ENCODE measurements at places on chromosomes 6 and 20.

GRCh38 chr20:50237349-50237748 lies 46.7 kb downstream of the CEBPB start:
- DNase-seq: no peak

GRCh38 chr20:53212018-53212417 lies 239.9 kb downstream of the TSHZ2 start:
- no peak for DNase-seq

DNA sequence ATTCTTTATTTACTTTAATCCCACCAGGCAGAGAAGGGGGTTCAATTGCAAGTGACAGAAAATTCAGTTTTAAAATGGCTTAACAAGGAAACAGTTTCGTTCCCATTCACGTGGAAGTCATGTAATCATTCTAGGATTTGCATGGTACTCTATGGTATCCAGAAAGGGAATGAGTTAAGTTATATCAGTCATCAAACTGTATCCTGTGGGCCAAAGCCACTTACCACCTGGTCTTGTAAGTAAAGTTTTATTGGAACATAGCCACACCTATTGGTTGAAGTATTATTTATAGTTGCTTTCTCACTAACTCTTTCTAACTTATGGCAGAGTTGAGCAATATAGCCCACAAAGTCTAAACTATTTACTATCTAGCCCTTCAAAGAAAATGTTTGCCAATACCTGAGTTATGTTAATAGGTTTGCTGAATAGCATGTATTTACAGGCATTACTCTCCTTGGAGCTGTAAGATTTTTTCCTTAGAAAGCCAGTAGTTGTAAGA lies 10.2 kb upstream of the MMS22L start:
- no peak for DNase-seq

DNA sequence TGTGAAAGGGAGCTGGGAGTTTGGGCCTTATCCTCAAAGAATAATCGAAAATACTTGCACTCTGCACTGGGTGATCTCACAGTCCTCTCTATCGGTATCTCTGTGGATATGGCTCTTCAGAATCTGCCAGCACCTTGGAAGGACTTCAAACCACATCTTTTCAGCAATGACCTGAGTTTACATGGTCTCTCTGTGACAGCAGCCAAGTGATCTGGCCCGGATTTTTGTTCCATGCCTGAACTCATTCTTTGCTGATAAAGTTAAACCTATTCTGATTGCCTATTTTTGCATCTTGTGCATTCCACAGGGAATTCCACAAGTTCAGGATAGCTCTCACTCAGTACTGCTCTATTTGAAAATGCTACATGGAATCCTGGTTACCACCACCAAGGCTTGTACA lies 98.9 kb downstream of the HDGFL1 start:
- peak; percentile 81 for DNase-seq

DNA sequence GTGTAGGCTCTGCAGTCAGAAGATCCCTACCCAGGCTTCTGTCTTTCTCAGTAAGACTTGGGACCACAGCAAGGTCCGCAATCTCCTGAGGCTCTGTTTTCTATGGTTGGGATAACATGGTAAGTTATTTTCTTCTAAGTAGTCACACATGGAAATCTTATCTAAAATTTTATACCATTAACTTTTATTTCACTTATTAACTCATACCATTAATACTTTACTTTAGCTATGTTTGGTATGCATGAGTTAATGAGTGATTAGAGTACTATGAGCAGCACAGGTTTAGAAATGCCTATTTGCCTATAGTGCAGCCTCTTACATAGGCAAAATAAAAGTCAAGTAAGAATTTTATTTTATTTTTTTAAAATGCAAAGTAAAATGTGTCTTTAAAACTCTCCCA lies 27.2 kb downstream of the GINM1 start:
- DNase-seq: no peak

Data from astrocyte of the hippocampus (primary cell).